HT-29 (cell line): ENCODE measurements at places on chromosomes 16 and 17.
A peak's percentile ranks its signal among the peaks of the same experiment; 100 is the strongest.

- DNase-seq = no peak
Observed at GRCh38 chr17:70344386-70345060, 175.2 kb downstream of the KCNJ2 start.

DNA sequence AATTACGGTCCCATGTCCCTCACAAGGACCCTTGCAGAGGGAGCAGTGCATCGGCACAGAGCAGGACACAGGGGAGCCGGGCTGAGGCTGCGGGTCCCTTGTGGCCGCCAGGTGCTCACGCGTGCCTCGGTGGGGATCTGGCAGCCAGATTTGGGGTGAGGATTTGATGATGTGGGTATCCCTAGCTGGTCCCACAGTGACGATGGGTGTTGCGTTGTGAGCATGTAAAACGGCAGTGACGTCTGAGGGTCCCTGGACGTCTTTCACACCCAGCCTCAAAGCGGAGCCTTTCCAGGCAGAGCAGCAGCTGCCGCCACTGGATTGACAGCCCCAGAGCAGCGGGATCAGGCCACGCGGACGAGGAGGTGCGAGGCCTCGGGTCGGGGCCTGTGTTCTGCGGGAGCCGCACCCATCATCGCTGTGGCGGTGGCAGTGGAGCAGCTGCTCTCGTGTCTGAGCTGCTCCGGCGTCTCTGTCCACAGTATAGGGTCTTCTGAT lies 54.6 kb downstream of the WDR45B start:
- DNase-seq = no peak

DNA sequence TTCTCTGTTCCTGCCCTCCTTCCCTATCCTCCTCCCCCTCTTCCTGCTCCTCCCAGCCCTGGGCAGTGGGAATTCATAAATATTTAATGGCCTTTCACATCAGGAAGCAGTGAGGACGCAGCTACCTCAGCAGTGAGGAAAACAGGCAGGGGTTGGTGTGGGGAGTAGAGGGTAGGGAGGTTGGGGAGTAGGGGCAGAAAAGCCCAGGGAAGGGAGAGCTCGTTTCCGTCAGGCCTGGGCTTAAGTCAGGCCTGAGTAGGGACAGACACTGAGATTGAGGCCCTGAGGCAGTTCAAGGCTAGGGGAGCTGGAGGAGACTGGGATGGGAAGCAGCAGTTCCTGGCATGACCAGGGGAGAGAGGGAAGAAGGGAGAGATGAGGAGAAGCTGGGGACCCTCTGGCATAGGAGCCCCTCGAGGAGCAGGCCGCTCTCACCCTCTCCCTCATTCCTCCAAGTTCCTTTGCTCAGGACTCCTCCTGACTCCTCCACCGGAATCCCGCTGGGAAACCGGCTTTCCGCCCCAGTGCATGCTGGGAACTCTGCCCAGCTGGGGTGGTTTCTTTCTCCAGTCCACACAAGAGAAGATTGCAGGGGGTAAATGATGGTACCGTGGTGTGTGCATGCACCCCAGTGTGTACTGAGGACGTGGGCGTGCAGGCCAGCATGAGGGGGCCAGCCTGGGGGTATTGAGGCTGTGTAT lies 6.2 kb downstream of the SAMD14 start:
- peak; percentile 53 for DNase-seq

- DNase-seq = no peak
Observed at GRCh38 chr17:16924696-16925440, 47.0 kb downstream of the TNFRSF13B start.

- no peak for DNase-seq
Observed at GRCh38 chr17:50687200-50688066, 20.3 kb downstream of the ANKRD40 start.

GRCh38 chr16:13892301-13892700 lies 27.7 kb upstream of the ERCC4 start:
- no peak for DNase-seq

DNA sequence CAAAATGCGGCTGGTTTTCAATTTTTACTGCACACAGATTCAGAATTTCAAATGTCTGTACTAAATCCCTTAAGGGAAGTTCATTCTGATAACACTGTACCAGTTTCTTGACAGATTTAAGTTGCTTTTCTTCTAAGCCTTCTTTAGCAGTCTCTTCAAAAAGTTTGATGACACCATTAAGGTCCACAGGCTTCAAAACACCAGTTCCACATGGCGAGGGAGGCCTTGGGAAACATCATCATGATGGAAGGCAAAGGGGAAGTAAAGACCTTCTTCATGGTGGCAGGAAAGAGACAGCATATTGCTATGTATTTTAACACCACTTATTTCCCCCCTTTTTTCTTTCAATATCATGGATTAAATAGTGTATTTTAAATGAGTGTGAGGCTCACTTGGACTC lies 24.5 kb downstream of the NLRC5 start:
- no peak for DNase-seq

DNA sequence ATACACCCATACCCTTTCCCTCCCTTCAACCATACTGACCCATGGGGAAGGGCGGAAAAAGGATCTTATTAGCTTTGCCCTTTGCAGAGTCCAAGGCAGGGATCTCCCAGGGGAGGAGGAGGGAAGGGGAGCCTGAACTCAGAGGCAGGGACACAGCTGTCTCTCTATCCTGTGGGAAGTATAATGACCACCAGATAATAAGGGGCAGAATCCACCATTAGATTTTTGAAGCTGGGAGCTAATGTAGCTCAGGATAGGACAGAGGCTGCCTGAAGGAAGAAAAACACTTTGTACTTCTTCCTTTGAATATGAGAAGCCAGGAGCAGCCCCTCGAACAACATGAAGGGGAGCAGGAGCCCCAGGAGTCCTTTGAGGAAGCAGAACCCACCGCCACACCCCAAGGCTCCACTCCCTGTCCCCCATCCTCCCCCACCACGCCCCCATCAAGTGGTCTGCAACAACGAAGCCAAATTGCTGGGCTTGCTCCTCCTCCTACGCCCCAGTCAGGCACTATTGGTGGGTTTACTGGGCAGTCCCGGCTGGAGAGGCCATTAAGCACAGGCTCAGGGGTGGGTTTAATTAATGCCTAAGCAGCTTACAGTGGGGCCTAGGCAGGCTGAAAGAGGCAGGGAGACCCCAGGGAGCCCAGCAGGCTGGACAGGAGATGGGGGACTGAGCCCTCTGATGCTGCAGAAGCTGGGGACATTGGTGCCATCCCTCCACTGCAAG lies 5.3 kb downstream of the MPP2 start:
- DNase-seq = no peak

GRCh38 chr16:21302898-21303528 lies 24.9 kb upstream of the CRYM start:
- no peak for DNase-seq

DNA sequence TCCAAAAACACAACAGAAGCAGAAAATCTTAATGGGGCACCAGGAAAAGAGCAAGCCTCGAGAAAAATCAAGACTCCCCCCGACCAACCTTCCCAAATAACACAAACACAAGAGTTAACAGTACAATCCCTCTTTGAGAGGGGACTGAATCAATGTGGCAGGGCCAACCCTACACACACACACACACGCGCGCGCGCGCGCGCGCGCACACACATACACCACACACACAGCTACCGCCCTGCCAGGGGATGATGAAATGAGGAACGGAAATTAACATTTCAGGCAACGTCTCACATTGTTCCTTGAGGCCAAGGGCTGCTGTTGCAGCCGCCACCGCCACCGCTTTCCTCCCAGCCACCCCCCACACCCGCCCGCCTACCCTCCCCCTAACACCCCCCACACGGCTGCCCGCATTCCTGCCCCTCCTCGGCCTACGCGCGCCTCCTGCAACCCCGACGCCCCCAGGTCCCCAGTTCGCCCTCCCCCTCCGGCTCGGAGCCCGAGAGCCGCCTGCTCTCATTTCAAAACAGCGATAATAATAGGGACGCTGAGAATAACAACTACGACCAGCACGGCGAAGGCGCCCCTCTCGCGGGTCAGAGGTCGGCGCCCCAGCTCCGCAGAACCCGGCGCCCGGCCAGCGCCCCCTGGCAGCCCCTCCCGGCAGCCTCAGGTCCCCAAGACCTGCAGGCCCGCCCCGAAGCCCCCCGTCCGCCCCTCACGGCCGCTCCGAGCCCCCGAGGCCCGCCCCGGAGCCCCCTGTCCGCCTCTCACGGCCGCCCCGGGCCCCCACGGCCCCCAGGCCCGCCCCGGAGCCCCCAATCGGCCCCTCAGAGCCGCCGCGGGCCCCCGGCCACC lies 1.1 kb downstream of the ANKRD11 start:
- DNase-seq = peak; percentile 90

- no peak for DNase-seq
Observed at GRCh38 chr17:34071886-34072420, 183.1 kb upstream of the CCL2 start.

DNA sequence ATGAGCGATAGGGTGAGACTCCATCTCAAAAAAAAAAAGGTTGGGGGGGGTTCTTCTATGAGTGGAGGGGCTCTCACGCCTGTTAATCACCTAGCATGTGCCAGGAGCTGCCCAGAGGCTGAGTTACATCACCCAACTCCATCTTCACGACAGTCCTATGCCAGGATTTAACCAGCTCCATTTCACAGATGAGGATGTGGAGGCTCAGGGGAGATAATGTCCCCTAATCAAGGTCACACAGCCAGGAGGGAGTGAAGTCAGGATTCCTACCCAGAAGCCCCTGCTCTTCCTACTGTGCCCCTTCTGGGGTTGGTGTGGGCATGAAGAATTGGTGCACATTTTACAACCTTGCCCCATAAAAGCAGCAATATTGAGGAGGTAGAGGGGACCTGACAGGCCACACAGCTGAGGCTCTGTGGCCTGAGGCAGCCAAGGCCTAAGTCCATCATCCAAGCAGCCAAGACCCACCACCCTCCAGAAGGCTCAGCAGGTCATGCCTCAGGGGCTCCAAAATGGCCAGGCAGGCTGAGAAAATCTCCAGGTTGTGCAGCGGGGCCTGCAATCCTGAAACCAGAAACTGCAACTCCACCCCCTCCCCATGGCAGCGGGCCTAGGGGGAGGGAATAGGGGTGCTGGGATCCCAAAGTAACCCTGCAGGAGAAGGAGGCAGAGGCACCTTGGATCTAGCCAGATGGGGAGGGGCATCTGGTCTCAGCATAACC lies 6.9 kb downstream of the PPY start:
- no peak for DNase-seq

DNA sequence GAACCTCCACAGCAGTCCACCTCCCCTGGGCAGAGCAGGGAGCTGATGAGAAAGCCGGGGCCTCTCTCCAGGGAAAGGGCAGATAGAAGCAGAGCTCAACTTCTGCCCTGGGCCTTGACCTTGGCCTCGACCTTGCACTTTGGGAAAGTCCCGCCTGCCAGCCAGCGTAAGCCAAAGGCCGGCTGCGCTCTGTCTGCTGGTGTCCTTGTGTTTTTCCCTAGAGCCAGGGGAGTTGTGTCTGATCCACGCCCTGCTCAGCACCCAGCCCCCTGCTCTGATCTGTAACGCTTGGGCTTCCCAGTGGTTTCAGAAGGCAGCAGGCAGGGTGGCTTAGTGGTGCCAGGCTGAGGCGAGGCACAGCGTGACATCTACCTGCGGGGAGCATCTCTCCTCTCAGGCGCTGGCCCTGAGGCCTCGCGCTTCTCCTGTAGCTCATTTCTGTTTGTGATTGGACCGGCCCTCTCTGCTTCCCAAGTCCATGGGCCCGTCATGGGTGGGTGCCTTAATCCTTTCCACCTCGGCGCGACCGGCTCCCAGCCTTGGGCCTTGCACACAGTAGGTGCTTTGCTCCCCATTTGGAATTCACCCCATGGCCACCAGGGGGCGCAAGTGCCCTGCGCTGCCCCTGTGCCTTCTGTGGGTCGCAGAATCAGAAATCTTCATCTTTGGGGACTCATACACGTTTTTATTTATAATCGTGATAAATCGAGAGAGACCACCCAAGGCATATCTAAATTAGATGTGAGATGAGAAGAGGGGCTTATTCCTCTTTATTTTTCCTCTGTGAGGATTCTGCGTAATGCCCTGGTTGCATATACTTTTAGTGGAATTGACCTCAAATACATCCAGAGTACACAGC lies 24.2 kb downstream of the SGSH start:
- peak; percentile 28 for DNase-seq

- DNase-seq = no peak
Observed at GRCh38 chr16:46745617-46746016, 2.5 kb downstream of the MYLK3 start.

DNA sequence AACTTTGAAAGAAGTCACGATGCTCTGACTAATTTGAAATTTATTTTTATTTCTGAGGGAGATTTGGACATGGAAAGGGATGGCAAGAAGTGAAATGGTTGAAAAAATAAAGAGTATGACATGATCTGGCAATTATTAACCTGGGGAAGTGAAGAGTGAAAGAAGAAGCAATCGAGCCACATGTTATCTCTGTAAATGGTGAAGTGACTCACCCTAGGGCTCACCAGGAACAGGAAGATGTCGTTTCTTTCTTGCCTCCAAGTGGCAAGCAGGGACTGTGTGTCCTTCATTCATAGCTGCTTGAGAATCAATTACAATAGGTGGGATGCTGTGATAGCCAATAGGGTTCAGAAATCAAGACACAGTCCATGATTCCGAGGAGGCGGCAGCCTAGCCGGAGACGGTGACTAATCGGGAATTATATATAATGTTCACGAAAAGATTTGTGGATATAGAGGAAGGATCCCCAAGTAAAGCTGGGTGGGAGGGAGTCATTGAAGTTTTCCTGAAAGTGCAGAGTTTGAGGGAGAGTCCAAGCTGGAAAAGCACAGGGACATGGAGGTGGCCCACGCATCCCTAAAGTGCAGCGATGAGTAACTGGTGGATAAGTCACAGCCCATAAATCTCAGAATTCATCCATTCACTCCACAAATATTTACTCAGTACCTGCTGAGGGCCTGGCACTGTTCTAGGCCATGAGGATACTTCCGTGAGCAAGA lies 18.2 kb upstream of the KRT20 start:
- peak; percentile 88 for DNase-seq

DNA sequence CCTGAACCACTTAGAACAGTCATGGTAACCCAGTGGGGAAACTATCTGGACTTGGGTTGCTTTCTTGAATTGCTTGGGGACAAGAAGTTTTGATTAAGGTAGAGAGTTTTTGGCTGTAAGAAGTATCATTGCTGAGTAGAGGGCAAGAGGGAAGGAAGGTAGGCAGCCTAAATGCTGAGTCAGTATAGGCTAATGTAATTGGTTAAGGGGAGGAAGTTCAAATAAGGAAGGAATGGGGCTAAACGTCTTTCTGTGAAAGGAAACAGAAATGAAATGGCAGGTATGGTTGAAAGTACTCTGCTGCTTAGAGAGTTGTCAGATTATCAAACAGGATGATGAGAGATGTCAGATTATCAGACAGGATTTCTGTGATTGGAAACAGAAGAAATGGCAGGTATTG lies 20.3 kb downstream of the KPNB1 start:
- no peak for DNase-seq

DNA sequence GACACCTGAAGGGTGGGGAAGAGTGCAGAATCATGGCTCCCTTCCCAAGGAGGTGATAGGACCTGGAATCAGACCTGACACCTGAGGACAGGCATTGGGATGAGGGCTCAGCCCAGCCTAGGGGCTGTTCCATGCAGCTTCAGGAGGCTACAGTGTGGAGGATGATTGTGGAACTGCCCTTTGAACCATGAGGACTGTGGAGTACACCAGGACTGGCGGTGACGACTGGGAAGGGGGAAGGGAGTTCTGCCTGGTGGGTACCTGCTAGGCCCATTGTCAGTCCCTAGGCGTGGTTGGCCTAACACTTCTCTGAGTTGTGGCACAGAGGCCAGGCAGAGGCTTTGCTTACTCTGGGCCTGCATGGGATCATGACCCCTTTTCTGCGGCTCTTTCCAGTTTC lies 76.1 kb downstream of the MPRIP start:
- no peak for DNase-seq
